Panc1 (cell line): ENCODE measurements at places on chromosomes 3 and 15.

DNA sequence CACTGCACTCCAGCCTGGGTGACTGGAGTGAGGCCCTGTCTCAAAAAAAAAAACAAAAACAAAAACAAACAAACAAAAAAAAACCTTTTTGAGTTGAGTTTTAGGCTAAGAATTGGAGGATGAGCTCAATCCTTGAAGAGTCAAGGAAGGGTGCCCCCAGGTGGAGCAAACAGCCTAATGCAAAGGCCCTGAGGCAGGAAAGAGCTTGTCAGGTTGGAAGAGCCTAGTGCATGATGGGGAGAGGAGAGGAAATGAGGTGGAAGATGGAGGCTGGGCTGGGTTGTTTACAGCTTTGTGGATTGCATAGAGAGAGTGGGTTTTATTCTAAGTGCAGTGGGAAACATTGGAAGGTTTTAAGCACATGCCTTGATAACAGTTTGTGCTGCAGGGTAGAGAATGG lies 2.1 kb upstream of the SNX22 start:
- no peak for DNase-seq

DNA sequence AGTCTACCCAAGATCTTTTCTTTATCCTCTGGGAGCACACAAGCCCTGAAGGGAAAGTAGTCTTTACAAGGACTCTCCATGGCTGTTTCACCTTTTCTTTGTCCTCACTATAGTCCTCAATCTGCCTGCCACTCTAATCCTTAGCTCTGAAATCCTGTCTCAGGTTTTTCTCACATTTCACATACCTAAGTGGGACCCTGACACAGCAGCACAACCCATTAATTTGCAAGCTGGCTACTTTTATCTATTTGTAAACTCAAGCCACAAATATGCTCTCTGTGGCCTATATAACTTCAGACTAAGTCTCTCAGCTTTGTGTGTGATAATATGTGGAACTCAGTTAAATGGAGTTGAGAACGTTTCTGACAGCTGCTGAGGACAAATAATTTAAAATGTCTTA lies 19.8 kb downstream of the SIN3A start:
- DNase-seq: no peak

DNA sequence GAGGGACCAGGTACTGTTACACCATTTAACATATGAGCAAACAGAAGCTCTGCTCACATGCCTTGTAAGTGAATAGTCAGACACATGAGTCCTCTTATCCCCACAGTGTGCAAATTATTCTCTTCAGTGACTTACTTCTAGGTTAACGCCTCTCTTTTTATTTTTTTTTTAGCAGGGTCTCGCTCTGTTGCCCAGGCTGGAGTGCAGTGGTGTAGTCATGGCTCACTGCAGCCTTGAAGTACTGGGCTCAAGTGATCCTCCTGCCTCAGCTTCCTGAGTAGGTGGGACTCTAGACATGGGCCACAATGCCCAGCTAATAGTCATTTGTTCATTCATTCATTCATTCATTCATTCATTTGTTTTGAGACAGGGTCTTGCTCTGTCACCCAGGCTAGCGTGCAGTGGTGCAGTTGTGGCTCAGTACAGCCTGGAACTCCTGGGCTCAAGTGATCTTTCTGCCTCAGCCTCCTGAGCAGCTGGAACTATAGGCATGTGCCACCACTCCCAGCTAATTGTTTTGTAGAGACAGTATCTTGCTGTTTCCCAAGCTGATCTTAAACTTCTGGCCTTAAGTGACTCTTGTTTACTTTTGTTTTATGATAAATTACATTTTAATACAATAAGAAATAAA lies 94.7 kb downstream of the LRRC28 start:
- DNase-seq: no peak

DNA sequence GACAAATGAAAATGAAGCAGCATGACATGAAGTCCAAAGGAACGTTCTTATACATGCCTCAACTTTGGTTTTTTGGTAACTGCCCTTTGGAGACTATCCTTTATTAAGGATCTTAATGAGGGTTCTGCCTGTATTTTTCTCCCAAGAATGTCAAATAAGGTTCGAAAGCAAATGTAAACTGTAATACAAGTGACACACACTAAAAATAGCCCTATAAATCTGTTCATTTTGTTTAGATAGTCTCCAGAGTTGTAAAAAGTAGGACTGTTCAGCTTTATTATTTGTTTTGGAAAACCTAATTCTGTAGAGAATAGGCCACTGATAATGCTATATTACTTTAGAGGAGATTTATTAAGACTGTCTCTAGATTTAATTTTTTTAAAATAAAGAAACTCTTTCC lies 80.5 kb upstream of the CDIN1 start:
- DNase-seq: no peak

GRCh38 chr3:70703305-70704102 lies 391.1 kb upstream of the MDFIC2 start:
- no peak for DNase-seq

- DNase-seq: no peak
Observed at GRCh38 chr3:29282427-29283230, 1.8 kb downstream of the RBMS3 start.

GRCh38 chr15:34850121-34850520 lies 54.8 kb upstream of the ACTC1 start:
- no peak for DNase-seq

DNA sequence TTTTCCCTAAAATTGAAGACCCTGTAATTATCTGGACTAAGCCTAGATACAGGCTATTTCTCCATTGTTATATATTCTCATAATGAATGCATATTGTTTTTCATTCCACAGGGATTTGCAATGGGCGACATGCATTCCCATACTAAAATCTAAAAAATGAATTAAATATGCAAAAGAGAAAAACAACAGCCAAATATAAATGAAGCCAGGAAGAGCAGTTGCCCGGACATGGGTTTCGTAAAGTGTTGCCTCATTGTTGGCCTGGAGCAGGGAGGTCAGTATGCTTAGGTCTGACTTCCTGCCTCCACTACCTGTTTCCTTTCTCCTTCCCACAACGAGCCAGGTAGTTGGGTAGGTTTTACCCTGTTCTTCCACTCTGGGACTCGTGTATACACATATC lies 27.1 kb upstream of the SLCO3A1 start:
- no peak for DNase-seq

DNA sequence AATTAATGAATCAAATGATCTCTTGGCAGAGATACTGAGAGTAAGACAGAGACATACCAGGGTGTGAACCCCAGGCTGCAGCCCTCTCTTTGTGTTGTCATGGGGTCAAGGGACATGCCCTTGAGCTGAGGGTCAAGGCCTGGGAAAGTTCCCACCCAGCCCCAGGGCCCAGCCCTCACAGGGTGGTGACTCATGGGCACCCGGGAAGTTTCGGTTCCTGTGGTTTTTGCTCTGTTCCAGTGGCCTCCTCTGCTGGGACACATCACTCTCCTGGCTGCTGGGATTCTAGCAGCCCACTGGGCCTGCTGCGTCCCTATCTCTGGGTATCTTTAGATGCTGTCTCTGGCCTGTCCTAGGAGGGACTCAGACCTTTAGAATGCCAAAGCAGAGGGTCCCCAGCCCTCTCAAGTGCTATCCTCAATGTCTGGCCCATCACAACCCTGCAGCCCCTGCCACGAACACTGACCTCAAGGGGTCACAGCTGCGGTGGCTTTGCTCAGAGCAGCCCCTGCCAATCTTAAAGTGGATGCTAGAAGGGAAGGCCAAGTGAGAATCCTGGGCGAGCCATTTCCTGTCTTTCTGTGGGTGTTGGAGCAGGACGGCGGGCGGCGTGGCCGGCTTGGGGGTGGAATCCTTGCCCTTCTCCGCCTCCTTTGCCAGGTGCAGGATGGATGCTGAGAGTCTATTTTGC lies 148.4 kb upstream of the TLE3 start:
- no peak for DNase-seq

DNA sequence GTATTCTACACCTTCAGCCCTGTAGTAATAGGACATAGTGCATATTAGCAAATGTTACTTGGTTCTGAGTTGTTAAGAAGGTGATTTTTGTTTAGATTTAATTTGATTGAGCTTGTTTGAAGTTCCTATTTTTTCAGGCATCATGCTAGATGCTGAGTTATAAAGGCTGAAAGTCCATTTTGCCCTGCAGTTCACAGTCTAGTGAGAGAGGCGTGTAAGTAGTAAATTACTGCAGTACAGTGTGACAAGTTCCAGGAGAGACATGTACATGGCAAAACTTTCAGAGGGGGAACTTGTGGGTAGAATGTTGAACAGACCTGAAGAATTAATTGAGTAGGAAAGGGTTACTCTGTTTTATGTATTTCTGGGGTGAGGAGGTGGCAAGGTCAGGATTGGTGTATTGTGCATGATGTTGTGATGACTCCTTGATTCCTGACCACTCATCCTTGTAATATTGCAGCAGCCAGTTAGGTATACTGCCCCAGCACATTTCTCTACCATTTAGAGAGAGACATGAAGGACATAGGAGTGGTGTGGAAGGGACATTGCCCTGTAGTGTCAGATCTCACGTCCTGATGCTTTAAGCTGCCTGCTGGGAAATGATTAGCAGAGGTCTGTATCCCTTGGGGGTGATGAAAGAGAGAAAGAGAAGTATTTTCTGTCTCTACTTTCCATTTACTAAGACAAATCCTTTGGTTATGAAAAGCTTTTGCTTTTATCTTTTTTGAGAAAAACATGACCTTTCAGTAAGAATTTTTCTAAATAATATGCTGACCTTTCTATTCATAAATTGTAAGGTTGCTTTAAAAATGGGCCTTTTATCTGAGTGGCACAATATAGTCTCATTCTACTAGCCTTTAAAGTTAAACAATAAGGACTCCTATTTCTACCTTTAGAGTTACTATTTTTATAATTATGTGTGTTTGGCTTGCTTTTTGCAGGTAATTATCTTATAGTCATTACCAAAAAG lies 16.9 kb downstream of the SACM1L start:
- no peak for DNase-seq

- DNase-seq: no peak
Observed at GRCh38 chr3:143856252-143856970, 8.1 kb upstream of the SLC9A9 start.
